ENCODE measurements at places on chromosomes 16 and 17.

GRCh38 chr17:64070213-64070612 lies 49.8 kb upstream of the ICAM2 start:
- no peak for DNase-seq

DNA sequence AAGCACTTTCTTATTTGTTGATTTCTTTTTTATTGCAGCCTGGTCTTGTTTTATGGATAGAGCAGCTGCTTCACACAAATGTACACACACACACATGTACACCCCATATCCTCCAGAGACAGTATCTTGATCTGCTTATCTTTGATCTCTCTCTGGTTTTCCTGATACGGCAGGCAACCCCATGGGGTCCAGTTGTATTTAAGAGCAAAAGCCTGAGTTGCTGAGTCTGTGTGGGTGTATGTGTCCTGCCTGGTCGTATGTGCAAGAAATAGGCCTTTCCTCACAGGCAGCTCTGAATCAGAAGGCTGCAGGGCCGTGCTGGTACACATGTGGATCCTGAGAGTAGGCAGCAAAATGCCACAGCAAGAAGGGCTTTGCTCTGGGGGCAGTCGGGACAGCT lies 14.6 kb upstream of the LGALS9 start:
- no peak for DNase-seq

GRCh38 chr16:35210681-35211433 lies 1751.4 kb downstream of the TP53TG3F start:
- no peak for DNase-seq

DNA sequence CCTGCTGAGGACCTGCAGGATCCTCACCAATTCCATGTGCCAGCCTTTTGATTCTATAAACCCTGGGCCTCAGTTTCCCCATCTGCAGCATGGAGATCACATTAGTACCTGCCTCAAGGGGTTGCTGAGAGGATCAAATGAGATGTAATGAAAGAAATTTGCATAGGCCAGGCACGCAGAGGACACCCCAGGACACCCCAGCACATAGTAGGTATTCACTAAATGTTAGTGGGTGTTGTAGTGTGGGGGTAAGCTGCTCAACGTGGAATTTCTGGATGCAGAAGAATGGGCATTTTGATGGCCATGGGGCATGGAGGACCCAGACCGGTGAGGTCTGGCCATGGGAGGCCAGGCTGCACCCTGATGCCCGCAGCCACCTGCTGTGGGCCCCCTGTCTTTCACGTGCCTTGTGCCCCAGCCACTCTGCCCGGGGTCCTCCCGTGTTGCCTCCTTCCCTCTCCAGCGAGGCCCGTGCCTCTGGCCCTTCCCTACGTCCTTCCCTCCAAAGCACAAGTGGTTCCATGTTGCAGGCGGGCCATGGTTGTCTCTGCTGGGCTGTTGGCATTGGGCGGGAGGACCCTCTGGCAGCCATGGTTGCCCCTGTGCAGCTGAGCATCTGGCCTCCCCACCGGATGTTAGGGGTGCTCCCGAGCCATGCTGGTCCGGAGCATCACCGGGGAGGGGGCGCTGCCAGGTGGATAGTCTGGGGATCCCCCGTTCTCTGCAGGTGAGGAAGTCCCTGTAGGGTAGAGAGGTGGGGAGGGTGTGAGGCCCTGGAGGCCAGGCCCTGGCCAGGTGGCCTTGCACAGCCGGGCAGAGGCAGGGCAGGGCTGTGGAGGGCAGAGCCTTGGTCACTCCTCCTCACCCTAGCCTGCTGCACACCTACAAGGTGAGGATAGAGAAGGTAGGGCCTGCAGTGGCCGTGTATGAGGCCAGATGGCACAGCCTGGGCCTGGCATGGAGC lies 8.6 kb downstream of the MAP2K3 start:
- no peak for DNase-seq

DNA sequence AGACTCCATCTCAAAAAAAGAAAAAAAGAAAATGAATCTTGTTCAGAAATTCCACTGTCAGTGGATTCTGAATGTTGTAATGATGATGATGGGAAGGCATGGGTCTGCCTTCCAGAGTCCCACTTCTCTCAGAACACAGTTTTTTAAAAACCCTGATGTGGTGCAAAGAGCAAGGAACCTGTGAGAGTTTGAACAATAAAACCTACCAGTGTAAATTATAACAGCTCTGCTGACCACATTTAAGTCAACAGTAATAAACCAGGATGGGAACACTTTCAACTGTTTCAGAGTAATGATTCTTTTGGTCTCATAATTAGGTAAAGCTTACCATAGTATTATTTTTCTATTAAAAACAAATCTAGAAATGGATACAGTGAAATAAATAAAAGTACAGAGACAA lies 99.0 kb downstream of the MYO1D start:
- DNase-seq: no peak

GRCh38 chr17:69207151-69207550 lies 21.5 kb downstream of the ABCA10 start:
- DNase-seq: no peak

DNA sequence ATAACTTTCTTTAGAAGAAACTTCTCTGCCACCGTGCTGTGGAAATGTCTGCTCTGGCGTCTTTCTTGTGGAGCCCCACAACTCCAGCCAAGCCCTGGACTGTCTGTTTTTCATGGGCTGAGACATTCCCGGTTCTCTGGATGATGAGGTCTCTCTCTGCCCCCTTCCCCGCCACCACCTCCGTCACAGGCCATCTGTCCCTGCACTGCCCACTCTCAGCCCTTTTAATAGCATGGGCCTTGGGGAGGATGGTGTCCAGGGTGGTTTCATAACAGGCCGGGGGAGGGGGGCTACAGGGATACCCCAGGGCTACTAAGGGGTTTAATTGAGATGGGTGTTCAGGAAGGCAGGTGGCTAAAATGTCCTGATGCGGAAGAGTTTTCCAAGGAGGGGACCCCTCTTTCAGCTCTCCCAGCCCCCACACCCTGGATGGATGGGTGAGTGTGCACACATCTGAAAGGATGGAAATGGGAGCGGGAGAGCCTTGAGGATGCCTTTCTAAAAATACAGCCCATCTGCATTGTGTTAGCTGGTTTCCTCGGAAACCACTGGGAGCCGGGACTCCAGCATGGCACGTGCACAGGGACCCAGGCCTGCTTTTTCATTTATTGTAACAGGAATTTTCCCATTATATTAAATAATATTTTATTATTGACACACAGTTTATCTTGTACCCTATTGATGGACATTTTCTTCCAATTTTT lies 14.6 kb upstream of the NDRG4 start:
- no peak for DNase-seq

DNA sequence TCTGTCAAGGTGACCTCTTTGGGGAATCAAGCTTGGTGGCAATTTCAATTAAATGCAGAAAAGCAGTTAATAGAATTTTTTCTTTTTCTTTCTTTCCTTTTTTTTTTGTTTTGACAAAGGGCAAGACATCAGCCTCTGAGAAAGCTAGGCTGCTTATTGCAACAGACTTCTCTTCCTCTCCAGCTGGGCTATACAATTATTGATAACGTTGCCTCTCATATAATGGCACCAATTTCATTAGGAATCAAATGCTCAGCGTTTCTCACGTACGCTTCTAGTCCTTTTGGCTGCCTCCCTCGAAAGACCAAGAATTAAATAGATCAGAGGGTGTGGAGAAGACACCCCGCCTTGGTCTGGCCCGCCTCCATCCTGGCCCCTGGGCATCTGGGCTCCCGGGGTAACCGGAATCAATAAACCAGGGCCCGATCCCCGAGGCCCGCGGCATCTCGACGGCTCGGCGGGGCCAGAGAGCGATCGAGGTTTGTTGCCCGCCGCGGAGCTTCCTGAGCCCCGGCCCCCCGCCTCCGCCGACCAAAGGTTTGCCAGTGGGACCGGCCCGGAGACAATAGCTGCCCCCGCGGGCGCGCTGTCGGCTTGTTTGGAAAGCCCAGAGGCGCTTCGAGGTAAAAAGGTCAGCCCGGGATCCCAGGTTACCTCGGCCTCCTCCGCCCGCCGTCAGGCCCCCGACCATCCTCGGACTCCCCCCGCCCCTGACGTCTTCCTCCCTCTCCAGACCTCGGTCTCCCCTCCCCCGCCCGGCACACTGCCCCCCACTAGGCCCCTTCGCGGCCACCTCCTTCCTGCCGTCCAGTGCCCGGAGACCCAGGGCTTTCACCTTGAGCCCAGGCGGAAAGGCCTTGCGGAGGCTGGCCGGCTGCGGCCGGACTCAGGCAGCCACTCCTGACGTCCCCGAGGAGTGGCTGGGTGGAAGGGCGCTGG lies 3.9 kb downstream of the HOXB1 start:
- DNase-seq: no peak

DNA sequence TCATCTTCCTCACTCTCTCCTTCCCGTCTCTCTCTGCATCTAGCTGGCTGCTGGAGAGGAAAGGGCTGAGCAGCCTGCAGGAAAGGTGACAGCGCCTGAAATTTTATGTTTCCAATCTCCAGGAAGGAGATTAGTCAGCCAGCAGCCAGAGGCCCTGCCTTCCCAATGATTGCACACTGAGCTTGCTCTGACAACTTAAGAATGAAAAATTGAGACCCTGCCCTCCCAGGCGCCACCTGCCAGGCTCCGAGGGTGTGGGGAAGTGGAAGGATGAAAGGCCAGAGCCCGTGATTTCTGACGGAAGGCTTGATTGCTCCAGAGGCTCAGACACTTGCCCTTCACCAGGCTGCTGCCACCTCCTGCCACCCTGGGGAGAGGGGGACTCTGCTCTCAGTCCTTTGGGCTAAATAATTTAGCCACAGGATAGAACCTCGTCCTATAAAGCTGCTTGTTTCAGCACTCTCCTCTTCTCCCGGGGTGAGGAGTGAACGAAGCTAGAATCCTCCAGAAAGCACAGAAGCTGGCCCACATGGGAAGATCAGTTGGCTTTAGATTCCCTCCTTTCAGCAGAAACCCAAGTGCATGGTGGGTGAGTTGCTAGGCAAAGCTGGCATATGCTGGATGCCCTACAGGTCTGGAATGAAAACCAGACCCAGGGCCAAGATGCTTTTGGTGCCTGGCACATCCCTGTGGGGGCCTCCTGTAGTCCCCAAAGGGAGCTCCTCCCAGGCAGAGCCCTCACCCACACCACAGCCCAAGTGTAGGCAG lies 33.5 kb downstream of the GRIN2C start:
- DNase-seq: no peak

DNA sequence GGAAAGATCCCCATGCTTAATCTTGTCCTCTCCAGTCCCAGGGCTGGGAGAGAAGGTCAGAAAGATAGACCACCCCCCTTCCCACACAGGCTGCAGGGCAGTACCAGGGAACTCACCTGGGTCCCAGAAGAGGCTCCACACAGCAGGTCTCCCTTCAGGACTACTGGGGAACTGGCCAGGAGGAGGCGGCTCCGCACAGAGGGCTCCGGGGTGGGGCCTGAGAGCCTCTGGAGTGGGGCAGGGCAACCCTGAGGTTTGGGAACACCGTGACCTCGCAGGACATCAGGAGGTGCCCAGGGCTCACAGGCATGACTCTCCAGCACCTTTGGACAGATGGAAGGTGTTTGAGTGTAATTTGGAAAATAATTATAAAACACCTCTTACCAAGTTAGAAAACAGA lies 11.0 kb downstream of the ABCA3 start:
- DNase-seq: no peak

- no peak for DNase-seq
Measured at GRCh38 chr16:84058664-84059063, 16.1 kb upstream of the SLC38A8 start.

DNA sequence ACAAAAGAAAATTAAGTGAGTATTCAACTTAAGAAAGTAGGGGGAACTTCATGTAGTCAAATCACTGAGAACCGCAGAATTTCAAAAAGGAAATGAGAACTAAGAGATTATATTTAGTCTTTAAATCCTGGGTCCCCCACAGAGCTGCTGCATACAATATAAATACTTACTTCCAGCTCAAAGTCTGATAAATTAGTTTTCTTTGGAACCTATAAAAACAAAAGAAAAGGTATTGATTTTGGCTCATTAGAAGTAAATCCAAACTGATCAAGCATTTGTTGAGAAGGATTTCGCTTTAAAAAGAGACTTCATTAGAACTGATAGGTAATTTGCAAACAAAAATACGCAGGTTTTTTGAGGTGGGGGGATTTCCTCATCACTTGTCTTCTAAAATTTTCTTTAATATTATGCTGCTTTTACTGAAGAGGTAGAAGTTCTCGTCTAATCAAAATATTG lies 21.9 kb downstream of the PARN start:
- no peak for DNase-seq

GRCh38 chr17:76491271-76492122 lies 9.7 kb downstream of the RHBDF2 start:
- no peak for DNase-seq

DNA sequence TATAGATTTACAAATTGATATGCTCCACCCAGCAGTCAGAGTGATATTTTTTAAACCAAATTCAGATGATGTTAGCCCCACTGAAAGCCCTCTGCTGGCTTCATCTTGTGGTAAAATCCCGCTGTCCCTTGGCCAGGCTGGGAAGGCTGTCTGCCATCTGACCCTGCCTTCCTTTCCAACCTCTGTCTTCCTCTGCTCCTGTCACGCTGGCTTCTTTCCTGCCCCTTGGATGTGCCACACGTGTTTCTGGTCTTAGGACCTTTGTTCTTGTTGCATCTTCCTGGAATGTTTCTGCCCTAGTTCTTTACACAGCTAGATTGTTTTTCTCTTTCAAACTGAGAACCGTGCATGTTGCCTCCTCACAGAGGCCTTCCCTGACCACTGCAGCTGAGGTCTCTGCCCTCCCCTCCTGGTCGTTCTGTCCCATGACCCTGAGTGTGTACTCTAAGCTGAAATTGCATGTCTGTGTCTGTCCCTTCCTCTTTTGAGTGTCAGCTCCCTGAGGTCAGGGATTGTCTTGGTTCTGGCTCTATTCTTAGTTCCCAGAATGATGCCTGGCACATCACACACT lies 11.4 kb downstream of the NT5M start:
- no peak for DNase-seq

- DNase-seq: no peak
Measured at GRCh38 chr16:89246383-89246902, 28.9 kb downstream of the ZNF778 start.

DNA sequence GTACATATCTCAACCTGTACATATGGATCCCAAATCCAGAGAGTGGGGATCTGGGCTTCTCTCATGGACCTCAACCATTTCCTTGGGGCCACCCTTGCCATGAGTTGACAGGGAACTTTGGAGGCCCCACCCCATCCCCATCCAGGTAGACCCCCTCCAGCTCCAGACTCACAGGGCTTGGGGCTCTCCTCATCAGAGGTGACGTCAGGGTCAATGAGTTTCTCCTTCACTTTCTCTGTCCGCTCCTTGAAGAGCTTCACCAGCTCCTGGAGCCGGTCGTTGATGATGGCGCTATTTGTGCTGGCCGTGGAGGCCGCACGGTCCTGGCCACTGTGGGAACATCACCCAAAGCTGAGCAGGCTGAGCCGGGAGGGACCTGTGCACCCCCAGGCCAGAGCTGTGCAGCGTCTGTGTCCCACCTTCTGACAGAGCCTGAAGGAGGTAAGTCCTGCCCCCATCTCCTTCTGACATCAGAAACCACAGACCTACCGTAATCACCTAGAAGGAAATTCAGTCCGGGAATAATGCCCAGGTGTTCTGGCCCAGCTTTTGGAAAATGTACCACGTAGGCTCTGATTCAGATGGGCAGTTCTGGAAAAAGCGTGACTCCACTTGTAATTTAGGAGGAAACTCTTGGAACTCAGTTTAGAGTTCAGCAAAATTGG lies 50.6 kb downstream of the CNGB1 start:
- DNase-seq: no peak

GRCh38 chr17:58587713-58588117 lies 73.3 kb upstream of the MTMR4 start:
- DNase-seq: peak; percentile 36

GRCh38 chr16:530111-530817 lies 2.8 kb downstream of the CAPN15 start:
- DNase-seq: no peak

GRCh38 chr17:549177-550040 lies 165.2 kb downstream of the VPS53 start:
- DNase-seq: no peak

- DNase-seq: no peak
Measured at GRCh38 chr17:51685287-51685909, 425.1 kb downstream of the UTP18 start.

- no peak for DNase-seq
Measured at GRCh38 chr16:26765087-26765486, 301.6 kb upstream of the C16orf82 start.
